ENCODE measurements at places on chromosomes 16 and 17.
A peak's percentile ranks its signal among the peaks of the same experiment; 100 is the strongest.

GRCh38 chr16:57694231-57694724 is 328 bp upstream of the DRC7 start:
- H3K27me3 ChIP-seq, result peaks cover 2% of the 10 kb centered on the region
- no peak overlapping the region for H3K27ac ChIP-seq
- peaks cover 24% of the 10 kb centered on the region for H3K4me1 ChIP-seq

DNA sequence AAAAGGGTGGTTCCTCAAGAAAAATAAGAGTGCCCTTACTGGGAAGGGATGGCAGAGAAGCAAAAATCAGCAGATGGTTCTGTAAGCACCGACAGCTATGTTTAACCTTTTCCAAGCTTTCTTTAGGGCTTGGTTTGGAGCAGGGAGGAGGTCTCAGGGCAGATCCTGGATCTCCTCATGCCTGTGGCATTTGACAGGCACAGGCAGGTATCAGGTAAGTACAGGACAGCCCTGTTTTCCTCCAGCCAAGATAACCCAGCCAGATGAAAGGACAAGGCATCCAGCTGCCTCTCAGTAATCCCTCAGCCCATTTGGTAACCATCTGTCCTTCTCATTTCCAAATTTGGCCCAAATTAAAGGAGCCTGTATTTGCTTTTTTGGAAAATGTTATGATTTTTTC is 141.5 kb downstream of the TOX3 start:
- H3K4me3 ChIP-seq, result no peak overlapping the region
- H3K27ac ChIP-seq, result no peak overlapping the region
- H3K36me3 ChIP-seq, result no peaks in the 10 kb centered on the region

DNA sequence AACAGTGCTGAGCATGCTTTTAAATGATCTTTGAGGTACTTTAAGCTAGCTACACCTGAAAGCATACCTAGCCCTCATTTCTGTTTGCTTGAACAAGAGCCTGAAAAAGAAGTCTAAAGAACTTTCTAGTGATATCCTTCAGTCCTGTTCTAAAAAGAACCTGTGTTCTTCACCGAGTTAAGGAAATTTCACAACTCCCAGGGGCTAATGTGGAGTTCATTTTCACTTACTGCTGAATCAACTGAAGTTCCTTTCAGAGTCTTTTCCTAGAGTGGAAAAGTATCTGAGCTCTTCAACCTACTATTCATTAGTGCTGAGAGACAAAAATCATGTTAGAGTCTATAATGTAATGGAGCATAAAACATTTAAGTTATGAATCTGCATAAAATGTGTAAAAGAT is 66.9 kb downstream of the CHD9 start:
- no peak overlapping the region for H3K27ac ChIP-seq
- H3K27me3 ChIP-seq, result no peaks in the 10 kb centered on the region
- DNase-seq, result no peak

- no peak overlapping the region for H3K4me3 ChIP-seq
- peaks cover 13% of the 10 kb centered on the region for H3K4me1 ChIP-seq
- H3K36me3 ChIP-seq, result peaks cover 2% of the 10 kb centered on the region
- no peaks in the 10 kb centered on the region for H3K27me3 ChIP-seq
- no peak overlapping the region for H3K27ac ChIP-seq
Measured at GRCh38 chr16:14199624-14200023, 128.5 kb downstream of the MRTFB start.

- peak overlapping the region; percentile 100 for H3K27ac ChIP-seq
- peak; percentile 96 for DNase-seq
- H3K27me3 ChIP-seq, result no peaks in the 10 kb centered on the region
- H3K36me3 ChIP-seq, result peaks cover 2% of the 10 kb centered on the region
- peak overlapping the region; percentile 82 for H3K4me3 ChIP-seq
Measured at GRCh38 chr17:82297280-82297713, 20.1 kb downstream of the CD7 start.

GRCh38 chr16:64182985-64183384 is 938.9 kb downstream of the CDH11 start:
- H3K27ac ChIP-seq, result no peak overlapping the region
- H3K27me3 ChIP-seq, result no peaks in the 10 kb centered on the region
- H3K4me3 ChIP-seq, result no peak overlapping the region
- no peaks in the 10 kb centered on the region for H3K36me3 ChIP-seq
- DNase-seq, result no peak

GRCh38 chr17:9553181-9553580 is 22.4 kb downstream of the STX8 start:
- peaks cover 2% of the 10 kb centered on the region for H3K4me1 ChIP-seq
- no peak for DNase-seq
- H3K36me3 ChIP-seq, result peaks cover 2% of the 10 kb centered on the region
- H3K27me3 ChIP-seq, result no peaks in the 10 kb centered on the region

DNA sequence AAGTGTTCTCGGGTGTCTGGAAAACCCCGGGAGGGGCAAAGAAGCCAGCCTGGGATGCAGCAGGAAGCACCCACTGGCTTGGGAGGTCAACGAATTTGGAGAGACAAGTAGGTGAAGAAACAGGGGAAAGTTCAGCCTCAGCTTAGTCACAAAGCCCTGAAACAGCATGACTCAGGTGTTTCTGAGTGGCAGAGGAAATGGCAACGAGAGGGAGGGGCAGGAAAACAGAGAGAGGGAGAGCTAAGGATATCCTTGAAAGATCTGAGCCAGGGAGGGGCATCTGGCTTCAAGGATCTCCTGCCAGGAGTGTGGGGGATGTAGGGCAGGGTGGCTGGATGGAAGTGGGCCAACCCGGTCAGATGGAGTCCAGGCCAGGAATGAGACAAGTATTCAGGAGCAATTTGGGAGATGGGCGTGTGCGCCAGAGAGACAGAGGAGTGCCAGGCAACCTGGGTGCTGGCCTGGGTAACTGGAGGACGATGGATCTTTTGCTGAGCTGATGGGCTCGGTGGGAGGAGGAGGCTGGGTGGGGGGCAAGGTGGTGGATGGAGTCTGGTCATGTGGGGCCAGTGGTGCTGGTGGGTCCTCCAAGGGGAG is 27.2 kb downstream of the ABCC3 start:
- H3K4me3 ChIP-seq, result no peak overlapping the region
- DNase-seq, result peak; percentile 65
- H3K36me3 ChIP-seq, result no peaks in the 10 kb centered on the region
- peak overlapping the region; percentile 75 for H3K27ac ChIP-seq

GRCh38 chr17:62791235-62791734 is 16.8 kb downstream of the MARCHF10 start:
- DNase-seq, result peak; percentile 5
- H3K4me3 ChIP-seq, result no peak overlapping the region
- peaks cover 15% of the 10 kb centered on the region for H3K4me1 ChIP-seq
- H3K36me3 ChIP-seq, result peaks cover 10% of the 10 kb centered on the region

GRCh38 chr17:76816590-76817135 is 51.5 kb upstream of the MGAT5B start:
- no peak overlapping the region for H3K4me3 ChIP-seq
- H3K27ac ChIP-seq, result no peak overlapping the region
- H3K36me3 ChIP-seq, result no peaks in the 10 kb centered on the region
- peaks cover 11% of the 10 kb centered on the region for H3K27me3 ChIP-seq
- peak; percentile 80 for DNase-seq
- H3K4me1 ChIP-seq, result peaks cover 7% of the 10 kb centered on the region

DNA sequence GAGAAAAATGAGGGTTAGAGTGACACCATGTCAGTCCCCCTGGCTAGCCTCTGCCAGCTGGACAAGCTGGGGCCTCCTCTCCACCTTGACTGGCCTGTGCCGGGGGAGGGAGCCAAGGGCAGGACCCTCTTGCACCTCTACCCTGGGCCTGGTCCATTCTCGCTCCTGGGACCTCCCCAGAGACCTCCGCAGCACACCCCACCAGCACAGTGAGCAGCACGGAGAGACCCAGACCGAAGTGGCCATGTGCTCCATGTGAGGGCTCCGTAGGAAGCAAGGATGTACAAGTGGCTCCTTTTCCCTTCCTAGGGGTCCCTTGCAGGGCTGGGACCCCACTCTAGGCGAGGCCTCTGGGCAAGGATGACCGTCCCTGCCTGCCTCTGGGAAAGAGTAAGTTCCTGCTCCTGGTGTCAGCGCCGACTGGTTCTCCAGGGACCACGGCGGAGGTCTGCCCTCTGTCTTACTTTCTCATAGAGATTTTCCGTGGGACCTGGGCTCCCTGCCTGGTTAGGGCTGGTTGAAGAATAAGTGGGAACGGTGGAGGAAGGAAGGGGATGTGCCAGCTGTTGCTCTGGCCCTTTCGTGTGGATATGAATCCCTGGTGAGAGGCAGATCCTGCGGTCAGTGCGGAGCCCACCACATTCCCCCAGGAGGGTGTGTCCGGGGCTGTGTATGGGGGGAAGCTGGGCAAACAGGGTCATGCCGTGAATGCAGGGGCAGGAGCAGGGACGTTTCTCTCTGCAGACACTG is 124.2 kb downstream of the METRNL start:
- no peak overlapping the region for H3K4me3 ChIP-seq
- no peaks in the 10 kb centered on the region for H3K36me3 ChIP-seq
- DNase-seq, result peak; percentile 40
- H3K27ac ChIP-seq, result peak overlapping the region; percentile 28
- no peaks in the 10 kb centered on the region for H3K27me3 ChIP-seq
- H3K4me1 ChIP-seq, result peaks cover 59% of the 10 kb centered on the region

GRCh38 chr16:65662256-65662655 is 540.4 kb upstream of the CDH11 start:
- no peaks in the 10 kb centered on the region for H3K36me3 ChIP-seq
- no peak for DNase-seq
- no peak overlapping the region for H3K4me3 ChIP-seq
- H3K4me1 ChIP-seq, result no peaks in the 10 kb centered on the region

- peaks cover 3% of the 10 kb centered on the region for H3K4me1 ChIP-seq
- H3K4me3 ChIP-seq, result no peak overlapping the region
- no peak overlapping the region for H3K27ac ChIP-seq
- no peaks in the 10 kb centered on the region for H3K36me3 ChIP-seq
- H3K27me3 ChIP-seq, result peaks cover 40% of the 10 kb centered on the region
Measured at GRCh38 chr17:38451030-38451839, 23.0 kb downstream of the ARHGAP23 start.

GRCh38 chr17:80693511-80693910 is 148.9 kb downstream of the RPTOR start:
- no peak for DNase-seq
- no peaks in the 10 kb centered on the region for H3K27me3 ChIP-seq
- no peak overlapping the region for H3K4me3 ChIP-seq
- peaks cover 30% of the 10 kb centered on the region for H3K4me1 ChIP-seq

GRCh38 chr16:77511053-77511452 is 76.2 kb upstream of the ADAMTS18 start:
- no peak overlapping the region for H3K4me3 ChIP-seq
- no peak for DNase-seq
- H3K27ac ChIP-seq, result no peak overlapping the region
- H3K4me1 ChIP-seq, result no peaks in the 10 kb centered on the region
- H3K27me3 ChIP-seq, result peaks cover 3% of the 10 kb centered on the region

DNA sequence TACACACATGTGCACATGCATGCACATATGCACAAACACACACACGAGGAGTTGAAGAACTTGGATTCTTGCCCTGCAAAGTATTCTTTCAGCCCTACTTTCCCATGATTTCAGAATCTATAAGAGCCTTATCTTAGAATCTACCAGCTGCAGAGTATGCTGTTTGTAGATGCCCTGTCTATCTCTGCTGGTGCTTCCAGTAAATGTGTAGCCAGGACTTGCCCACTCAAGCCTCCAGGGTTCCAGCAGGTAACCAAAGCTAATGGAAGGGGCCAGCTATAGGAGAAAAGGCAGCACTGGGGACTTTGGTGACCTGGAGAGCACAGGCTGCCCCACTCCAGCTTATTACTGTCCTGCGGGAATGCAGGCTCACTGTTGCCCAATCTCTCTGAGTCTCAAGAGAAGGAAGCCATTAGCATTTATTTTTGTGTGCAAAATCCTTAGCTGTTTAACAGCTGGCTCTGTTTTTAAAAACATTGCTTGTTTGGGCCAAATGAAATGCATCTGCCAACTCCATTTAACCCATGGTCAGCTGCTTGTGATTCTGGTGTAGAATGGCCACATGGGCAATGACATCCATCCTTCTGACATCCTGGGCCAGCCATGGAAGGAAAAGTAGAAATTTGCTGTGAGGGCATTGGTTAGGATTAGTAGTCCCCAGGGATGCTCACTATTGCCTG is 28.6 kb upstream of the XYLT1 start:
- no peak overlapping the region for H3K27ac ChIP-seq
- no peaks in the 10 kb centered on the region for H3K4me1 ChIP-seq
- H3K27me3 ChIP-seq, result peaks cover 27% of the 10 kb centered on the region
- H3K4me3 ChIP-seq, result no peak overlapping the region

DNA sequence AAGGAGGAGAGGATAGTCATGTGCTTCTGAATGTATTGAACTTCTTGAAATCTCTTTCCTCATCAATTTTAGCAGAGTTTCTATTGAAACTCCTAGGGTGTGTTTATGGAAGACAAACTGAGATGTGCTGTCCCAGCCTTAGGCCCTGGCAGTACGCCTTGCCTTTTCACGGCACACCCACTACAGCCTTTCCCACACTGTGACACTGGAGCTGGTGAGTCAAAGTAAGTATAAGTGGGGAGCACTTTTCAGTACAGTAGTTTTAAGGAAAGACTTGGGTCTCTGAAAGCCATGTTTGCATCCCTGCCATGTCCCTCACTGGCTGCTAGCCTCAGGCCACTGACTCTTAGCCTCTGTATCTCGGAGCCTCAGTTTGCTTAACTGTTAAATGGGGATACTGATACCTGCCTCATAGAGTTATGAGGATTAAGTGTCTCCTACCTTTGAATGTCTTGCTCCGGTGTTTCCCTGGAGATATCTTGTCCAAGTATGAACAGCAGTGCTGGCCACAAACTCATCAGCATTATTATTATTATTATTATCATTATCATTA is 144.7 kb upstream of the CRHR1 start:
- H3K27ac ChIP-seq, result no peak overlapping the region
- no peak overlapping the region for H3K4me3 ChIP-seq
- peaks cover 6% of the 10 kb centered on the region for H3K36me3 ChIP-seq
- DNase-seq, result no peak
- H3K4me1 ChIP-seq, result peaks cover 14% of the 10 kb centered on the region

DNA sequence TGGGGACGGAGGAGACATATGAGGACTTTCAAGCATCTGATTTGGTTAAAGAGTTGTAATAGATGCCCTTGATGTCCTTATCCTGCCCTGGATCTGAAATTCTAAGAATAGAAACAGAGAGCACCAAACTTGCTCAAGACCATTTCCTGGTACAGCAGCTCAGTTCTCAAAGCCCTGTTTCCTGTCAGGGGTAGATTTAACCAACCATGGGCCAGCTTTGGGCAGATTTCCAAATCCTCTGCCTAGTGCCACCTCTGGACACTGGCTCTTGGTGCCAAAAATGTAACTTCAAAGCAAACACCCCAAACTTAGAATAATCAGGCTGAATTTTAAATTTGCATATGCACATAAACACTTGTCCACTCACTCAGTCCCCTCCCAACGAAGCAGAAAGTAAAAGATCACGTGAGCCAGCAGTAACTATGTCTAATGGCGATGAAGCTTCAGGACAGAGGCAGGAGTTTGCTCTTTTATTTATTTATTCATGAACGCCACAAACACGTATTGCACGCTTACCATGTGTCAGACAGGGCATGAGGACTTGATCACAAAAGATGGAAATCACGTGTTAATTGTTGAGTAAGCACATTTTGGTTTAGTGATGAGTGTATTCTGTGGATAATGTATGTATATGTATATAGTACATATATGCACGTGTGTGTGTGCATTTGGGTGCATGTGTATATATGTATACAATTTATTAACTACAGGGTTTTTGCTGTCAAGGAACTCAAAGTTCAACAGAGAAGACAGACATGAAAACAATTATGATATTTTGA is 23.1 kb upstream of the SDK2 start:
- peak overlapping the region; percentile 79 for H3K27ac ChIP-seq
- peaks cover 10% of the 10 kb centered on the region for H3K36me3 ChIP-seq
- peak; percentile 68 for DNase-seq
- peaks cover 29% of the 10 kb centered on the region for H3K4me1 ChIP-seq

- no peaks in the 10 kb centered on the region for H3K4me1 ChIP-seq
- no peak overlapping the region for H3K27ac ChIP-seq
- H3K27me3 ChIP-seq, result no peaks in the 10 kb centered on the region
- peaks cover 5% of the 10 kb centered on the region for H3K36me3 ChIP-seq
- H3K4me3 ChIP-seq, result no peak overlapping the region
Measured at GRCh38 chr16:25141648-25142047, 30.1 kb downstream of the LCMT1 start.

All from activated CD8-positive, alpha-beta memory T cell treated with anti-CD3 and anti-CD28 coated beads, Interleukin-2, amount 10 ng/mL, durations not matched to agents 7 days and 5 days (primary cell).